ENCODE measurements at places on chromosomes 4 and X.

DNA sequence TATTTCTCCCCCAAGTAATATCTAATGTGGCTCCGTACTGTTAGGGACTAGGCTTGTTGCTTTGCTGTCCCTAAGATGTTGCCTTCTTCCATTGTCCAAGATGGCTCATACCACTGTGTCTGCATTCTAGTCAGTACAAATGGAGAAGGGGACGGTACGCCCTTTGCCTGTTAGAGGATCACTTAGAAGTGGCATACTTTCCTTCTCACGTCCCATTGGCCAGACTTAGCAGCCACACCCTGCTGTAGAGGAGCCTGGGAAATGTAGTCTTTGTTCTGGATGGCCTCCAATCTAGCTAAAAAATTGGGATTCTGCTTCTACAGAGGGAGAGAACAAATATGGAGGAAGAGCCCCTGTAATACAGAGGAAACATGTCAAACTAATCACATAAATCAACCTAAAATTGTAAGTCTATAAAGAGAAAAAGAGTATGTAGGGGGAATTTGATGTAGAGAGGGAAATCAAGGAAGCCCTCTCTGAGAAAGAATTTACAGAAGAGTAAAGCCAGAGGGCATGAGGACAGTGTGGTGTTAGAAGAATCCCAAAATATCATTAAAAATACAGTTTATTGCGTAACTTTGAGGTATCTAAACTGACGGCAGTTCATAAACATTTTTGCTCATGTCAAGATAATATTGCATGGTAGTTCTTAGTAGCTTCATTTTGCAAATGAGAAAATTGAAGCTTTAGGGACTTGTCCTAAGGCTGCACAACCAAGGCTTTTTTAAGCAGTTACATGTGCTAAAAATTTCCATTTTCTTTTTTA is 15.1 kb downstream of the PRIMPOL start:
- no peak for DNase-seq

GRCh38 chrX:85115252-85115651 is 111.6 kb downstream of the APOOL start:
- DNase-seq: no peak

DNA sequence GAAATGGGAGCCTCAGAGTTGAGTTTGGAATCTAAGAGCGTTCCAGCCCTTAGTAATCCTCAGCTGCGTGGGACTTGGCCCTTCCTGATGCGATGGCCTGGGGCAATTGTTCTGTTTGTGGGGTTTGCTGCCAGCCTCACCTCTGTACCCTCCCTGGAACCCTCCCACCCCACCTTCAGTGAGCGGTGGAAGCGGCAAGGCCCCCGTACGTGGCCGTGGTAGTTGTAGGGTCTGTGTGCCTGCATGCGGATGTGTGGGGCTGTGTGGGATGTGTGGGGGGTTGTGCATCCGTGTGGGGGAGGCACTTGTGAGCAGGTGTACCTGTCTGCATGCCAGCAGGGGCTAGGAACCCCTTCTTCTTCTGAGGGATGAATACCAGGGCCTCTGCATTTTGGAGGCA is 65.4 kb upstream of the ADRA2C start:
- DNase-seq: no peak

DNA sequence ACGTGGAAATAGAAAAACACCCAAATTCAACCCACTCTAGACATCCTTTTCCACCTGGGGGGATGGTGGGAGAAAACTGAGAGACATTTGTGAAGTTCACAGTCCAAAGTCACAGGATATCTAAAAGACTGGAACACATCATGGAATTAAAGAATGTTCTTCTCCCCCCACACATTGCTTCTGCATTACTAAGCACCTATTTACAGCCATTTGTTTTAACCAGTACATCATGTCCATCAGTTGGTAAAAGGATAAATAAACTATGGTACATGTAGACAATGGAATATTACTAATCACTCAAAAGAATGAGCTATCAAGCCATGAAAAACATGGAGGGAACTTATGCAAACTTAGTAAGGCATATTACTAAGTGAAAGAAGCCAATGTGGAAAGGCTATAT is 185.5 kb upstream of the ANXA10 start:
- DNase-seq: no peak

DNA sequence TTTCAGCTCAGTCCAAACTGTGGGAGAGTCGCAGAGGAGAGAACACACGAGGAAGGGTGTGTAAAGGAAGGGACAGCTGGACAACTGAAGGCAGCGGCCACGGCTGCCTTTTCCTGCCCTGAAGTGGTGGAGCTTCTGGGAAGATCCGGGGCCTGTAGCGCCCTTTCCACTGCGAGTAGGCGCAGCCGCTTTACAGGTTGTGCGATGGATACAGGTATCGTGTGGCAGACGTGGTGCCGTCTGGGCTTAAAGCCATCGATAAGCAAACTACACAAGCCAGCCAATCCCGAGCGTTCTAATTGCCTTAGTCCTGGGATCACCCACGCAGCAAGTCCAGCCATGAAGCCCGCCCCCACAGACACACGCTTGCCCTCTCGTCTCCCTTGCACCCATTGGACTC is 15.4 kb downstream of the NKX6-1 start:
- DNase-seq: no peak

DNA sequence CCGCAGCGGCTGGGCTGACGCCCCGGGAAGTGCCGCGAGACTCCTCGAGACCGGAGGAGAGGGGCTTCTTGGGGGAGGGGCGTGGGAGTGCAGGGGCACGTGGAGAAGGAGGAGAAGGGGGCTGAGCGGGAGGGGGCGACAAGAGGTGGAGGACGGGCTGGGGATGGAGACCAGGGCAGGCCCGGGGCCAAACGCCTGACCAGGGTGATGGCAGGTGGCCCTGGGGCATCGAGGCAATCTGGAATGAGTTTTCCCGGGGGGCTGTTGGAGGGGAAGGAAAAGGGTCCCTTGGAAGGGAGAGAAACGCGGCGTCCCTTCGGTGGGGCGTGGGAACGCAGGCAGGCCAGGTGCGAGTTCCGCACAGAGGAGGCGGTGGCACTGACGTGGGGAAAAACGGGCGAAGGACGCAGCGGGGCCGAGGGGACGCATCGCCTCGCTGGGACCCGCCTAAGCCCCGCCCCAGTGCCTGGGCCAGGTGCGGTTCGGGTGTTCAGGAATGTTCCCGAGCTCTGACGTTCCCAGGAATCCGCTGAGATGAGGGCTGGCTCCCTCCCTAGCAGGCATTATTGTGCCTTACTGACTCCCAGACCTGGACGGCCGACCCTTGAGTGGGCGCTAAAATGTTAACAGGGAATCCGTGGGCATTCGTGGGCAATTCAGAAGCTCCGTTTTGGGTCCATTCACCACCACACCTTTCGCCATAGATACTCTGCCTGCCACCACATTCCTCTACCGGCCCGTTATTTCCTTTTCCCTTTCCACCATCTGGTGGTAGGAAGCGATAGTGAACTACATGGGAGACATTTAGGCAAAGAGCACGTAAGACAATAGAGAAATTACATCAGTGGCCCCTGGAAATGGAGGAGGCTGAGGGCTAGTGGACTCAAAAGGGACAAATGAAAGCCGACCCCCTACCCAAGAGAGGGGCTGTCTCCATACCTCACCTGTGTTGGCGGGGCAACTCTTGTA is 795 bp upstream of the SH3KBP1 start:
- peak; percentile 55 for DNase-seq

GRCh38 chrX:75278991-75279390 is 5.1 kb downstream of the UPRT start:
- no peak for DNase-seq

- no peak for DNase-seq
These were observed 27.6 kb downstream of the SMIM20 start for GRCh38 chr4:25941457-25942221.

GRCh38 chr4:156901871-156902270 is 69.7 kb downstream of the PDGFC start:
- no peak for DNase-seq

- DNase-seq: no peak
These were observed 1024.3 kb downstream of the RAPGEF2 start for GRCh38 chr4:160127211-160127610.

GRCh38 chrX:144801786-144802185 is 445.5 kb upstream of the SPANXN1 start:
- no peak for DNase-seq

Measured in left hindlimb (tissue), 1 donor.